ENCODE measurements at places on chromosomes 3 and 15.

- DNase-seq = no peak
These were observed 243.9 kb upstream of the AGTR1 start for GRCh38 chr3:148453781-148454191.

DNA sequence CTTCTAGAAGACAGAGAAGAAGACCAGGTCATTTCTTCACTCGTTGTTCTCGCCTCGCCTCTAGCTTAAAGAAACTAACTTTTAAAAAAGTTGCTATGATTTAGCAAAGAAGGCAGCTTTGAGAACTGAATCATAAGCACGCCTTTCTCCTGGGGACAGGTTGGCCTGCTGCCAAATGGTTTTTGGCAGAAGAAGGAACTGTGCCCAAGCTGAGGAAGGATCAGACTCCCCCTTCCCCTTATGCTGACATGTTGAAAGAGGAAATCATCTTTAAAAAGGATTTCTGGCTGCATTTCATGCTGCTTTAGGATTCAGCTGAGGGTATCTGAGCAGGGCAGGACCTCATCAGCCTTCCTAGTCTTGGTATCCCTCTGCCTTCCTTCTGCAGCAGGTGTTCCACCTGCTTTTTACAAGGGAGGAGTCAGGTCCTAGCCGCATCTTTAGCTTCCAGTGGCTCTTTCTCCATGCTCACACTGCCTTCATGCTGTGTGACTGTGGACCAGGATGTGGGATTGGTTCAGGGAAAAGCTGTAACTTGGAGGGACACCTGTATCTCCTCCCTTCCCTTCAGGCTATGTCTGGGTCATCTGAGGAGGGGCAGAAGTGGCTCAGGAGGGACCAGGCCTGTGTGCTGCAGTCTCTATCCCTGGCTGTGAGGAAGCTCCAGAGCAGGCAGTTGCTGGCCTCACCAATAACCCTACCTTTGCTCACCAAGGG lies 34.1 kb upstream of the HACD2 start:
- no peak for DNase-seq

GRCh38 chr3:42660898-42661297 lies 7.4 kb downstream of the ZBTB47 start:
- no peak for DNase-seq

DNA sequence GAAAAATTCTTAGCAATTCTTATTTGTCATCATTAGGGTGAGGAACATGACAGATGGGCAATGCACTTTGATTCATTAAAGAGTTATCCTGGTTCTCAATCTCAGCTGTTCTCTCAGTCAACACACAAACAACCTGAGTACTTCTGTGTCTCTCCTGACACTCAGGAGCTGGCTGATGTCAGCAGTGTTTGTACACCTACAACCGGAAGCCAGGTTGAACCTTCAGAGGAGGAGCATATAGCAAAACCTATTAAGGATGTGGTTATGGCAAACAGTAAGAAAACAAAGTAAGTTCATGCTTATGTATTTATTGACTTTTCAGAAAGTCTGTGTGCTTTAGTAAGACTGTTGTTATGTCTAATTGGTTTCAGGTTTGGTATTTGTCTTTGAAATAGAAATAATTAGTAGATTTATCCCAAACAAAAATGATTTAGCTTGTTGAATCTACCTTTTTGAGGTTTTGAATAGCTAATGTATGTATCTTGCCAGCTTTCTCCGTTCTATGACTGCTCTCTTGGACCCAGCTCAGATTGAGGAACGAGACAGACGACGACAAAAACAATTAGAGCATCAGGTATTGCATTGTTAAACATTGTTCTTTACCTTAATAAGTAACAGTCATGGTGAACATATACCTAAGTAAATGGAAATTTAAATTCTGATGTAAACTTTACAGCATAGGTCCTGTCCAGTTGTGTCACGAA lies 36.6 kb downstream of the CCDC66 start:
- peak; percentile 62 for DNase-seq

DNA sequence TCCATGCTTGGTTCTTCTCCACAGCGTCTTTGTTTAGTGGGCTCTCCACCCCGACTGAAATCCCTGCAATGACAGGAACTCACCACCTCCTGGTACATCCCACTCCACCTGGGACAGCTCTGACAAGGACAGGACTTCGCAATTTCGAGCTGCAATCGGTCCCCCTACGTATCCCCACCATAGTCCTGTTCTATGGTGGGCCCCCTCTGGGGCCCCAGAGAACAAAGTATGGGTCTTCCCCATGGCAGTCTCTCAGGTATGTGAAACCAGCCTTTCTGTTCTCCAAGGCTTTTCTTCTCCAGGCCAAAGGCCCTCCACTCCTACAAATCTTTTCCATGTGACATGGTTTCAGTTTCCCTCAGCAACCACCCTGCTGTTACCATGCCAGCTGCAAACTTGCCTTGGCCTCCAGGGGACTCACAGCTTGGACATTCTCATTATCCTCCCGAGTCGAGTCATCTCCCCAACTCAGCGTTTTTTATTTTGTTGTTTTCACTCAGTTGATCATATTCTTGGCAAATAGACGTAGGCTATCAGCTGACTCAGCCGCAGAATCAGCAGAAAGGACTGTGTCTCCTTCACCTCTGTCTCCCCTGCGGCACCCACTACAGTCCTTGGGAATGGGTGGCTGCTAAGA lies 233.3 kb downstream of the OPA1 start:
- DNase-seq = no peak

GRCh38 chr3:125591116-125591760 lies 4.1 kb downstream of the OSBPL11 start:
- DNase-seq = no peak

DNA sequence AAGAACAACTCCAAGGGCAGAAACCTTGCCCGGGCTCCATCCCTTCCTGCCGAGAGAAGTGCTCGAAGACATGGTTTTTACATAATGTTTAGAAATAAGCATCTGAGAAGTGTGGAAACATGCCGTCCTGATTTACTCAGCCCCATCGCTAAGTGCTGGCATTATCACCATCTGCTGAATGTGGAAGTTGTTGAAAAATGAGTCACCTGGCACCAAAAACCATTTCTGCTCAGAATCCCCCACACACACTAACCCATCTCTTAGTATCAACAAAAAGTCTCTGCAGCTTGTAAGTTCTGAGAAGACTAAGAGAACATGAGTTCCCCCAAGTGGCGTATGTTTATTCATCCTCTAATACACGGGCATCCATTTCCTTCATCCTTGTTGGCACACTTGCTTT lies 51.0 kb upstream of the ARL8B start:
- DNase-seq = no peak

- no peak for DNase-seq
These were observed 124.9 kb downstream of the LPP start for GRCh38 chr3:188278717-188279324.

GRCh38 chr3:10625323-10625722 lies 119.9 kb upstream of the ATP2B2 start:
- DNase-seq = no peak

DNA sequence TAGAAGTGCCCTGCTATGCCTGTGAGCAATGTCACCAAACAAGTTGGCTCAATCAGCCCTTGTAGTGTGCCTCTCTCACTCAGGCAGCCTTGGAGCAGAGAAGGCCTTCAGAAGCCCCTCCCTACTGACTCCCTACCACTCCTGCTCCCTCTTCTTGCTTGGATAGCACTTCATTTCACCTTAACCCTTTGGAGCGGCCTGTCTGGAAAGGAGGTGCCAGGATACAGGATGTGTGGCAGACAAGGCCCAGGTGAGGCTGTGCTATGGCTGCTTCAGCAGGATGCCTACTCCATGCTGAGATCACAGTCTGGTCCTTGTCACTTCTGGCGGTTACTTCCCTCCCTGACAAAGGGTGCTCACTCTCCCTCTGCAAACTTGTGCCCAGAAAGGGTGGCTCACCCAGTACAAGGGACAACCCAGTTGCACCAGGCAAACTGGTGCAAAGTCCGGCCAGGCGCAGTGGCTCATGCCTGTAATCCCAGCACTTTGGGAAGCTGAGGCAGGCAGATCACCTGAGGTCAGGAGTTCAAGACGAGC lies 1.1 kb downstream of the MON1A start:
- DNase-seq = no peak

GRCh38 chr3:159619341-159619885 lies 369.2 kb upstream of the IL12A start:
- DNase-seq = no peak

DNA sequence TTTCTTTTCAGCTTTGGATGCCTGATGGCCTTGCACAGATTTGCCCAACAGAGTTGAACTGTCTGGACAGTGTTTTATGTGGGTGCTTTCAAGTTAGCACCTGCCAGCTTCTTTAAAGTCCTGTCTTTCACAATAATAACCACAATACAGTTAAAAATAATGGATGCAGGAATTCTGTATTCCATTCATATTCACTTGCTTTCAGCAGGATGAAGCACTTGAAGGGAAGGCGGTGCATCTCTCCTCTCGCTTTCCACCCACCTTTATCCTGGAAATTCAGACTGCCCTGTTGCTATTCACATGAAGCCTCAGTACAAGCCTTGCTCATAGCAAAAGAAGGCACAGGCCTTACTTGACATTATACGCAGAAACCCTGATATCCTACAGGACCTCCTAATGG lies 26.5 kb upstream of the GYG1 start:
- DNase-seq = no peak

GRCh38 chr3:39094851-39095677 lies 12.4 kb downstream of the GORASP1 start:
- DNase-seq = no peak

DNA sequence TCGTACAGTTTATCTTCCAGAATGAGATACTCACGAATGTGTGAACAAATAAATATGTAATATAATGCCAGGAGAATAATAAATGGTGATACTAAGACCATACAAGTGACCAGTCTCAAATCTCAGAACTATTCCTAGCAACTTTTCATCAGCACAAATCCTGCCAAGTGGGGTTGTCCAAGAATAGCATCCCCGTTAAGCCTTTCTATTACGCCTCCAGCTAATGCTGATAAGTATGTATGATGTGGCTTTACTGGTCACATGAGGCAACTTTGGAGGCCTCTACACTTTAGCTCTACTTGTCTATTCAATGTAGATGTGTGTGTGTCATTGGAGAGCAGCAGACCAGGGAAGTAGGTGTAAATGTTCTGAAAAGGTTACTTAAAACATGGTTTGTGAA lies 129.5 kb downstream of the KCNMB2 start:
- no peak for DNase-seq

- DNase-seq = no peak
These were observed 89.9 kb upstream of the P3H2 start for GRCh38 chr3:190210608-190211007.

DNA sequence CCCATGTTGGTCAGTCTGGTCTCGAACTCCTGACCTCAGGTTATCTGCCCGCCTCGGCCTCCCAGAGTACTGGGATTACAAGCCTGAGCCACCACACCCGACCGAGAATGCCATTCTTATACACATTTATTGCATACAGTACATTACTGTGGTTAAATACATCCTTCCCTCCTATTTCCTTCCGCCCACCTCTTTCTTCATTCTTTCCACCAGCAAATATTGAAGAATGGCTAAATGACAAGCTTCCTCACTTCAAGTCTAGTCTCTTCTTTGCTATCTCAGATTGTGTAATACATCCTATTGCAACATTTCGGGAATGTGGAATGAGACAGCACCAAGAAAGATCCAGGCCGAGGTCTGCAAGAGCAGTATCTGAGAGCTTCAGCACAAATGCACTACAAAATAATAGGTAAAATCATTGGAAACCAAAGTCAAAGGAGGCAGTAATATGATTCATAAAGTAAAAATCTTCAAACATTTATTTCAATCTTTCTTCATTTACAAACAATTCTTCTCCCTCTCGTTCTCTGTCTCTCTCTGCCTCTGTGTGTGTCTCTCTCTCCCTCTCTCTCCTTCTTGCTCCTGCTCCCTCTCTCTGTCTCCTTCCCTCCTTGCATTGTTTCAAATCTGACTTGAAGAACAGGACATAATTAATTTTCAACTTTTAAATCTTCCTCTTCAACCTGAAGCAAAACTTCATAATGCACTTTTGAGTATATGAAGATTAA lies 94.7 kb upstream of the TGFBR2 start:
- DNase-seq = no peak

DNA sequence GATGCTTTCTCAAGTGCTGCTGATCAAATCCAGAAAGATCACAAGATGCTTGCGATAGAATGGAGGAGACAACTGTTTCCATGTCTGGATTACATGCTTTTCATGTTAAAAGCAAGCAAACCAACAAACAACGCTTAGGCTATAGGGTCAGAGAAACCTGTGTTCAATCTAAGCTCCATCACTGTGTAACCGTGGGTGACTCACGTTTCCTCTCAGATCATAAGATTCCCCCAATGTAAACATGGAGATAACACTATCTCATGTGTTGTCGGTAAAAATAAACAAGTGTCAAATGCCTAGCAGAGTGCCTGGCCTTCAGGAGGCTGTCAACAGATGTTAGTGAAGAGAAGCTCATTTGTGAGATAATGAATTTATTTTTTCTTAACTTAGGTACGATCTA lies 907.8 kb downstream of the NTRK3 start:
- no peak for DNase-seq

- no peak for DNase-seq
These were observed 12.7 kb upstream of the SLC6A6 start for GRCh38 chr3:14389716-14390115.

DNA sequence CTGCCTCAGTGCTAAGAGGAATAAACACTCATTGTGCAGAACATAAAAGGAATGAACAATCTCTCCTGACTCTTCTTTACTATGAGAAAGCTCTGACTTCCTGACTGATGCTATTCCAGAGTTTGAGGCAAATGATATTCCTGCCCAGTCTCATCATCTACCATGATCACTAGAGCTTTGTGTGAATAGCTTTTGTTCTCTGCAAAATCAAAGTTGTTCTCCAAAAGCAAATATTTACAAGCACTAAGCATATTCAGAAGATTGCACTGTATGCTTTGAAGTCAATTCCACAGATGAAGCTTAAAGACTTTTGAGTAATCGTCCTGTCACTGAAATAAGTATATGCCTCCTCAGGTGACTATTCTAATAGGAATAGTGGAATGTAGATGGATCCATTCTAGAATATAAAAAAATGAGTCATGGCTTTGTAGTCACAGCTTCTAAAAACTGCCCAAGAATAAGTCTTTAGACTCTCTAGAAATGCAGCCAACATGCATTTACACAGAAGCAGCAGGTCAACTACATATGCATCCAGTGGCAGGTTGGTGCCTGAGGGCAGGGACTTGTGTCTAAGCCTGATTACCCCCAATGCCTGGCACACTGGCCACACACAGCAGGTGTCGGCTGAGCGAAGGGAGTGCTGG lies 34.6 kb downstream of the TNFAIP8L3 start:
- DNase-seq = no peak

DNA sequence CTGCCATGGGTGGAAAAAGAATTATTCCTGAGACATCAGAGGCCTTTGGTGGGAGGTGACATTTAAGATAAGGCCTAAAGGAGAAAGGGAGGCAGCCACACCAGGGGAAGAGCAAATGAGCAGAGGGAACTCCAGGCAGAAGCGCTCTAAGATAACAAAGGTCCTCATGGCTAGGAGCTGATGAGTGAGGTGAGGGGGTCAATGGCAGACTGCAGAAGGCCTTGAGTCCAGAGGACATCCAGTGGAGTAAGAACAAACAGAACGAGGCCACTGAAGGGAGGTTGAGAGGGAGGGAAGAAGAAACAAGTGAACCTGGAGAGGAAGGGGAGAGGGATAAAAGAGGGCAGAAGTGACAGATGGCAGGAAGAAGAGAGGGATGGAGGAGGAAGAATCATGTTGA lies 97.3 kb downstream of the CTNNB1 start:
- DNase-seq = no peak
